GOT3 (cell line): ENCODE measurements at places on chromosomes 2 and 18.

- DNase-seq, result no peak
Observed at GRCh38 chr2:190726255-190726654, 77.4 kb downstream of the NAB1 start.

- no peak for DNase-seq
Observed at GRCh38 chr18:36828157-36828629, 609 bp downstream of the TPGS2 start.

DNA sequence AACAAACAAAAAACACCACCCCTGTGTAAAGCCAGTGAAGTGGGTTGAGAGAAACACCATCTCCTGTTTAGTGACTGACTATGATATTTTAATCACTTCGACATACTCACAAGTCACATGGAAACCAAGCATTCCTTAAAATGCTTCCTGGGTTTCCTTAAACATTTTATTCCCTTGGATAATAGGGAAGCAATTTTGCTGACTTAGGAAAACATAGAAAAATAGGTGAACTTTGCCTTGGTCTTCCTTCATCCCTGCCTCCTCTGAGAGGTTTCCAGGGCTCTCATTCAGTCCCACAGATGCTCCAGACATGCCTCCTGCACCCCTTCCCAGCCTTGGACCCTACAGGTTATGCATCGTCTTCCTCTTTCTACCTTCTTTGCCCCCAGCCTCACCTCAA lies 122.6 kb upstream of the SERPINE2 start:
- no peak for DNase-seq

DNA sequence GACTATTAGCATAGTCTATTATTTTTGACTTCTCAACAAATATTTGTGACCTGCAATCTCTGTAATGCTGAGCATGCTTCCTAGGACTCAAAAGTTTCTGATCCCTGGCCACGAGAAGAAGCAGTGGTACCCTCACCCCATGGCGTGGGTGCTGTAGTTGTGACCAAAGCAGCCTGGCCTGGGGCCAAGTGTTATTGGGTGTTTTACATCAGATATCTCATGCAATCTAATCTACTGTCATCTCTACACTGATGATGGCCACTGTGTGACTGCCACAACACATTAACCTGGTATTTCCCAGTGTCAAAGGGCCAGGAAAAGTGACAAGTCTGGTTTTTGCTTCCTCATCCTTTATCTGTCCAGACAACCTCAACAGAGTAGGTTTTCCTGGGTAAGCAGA lies 80.8 kb upstream of the WIPF1 start:
- DNase-seq, result no peak
